Stimulated activated CD4-positive, alpha-beta T cell treated with anti-CD3 and anti-CD28 coated beads, Interleukin-15, amount 100 ng/mL, for 24 hours (primary cell): ENCODE measurements at places on chromosomes 16 and 17.

GRCh38 chr17:7215652-7216180 is 3.9 kb downstream of the DLG4 start:
- DNase-seq = no peak

GRCh38 chr17:71726341-71726740 is 394.5 kb upstream of the SOX9 start:
- no peak for DNase-seq

GRCh38 chr17:64063766-64064224 is 43.4 kb upstream of the ICAM2 start:
- peak; percentile 59 for DNase-seq

- peak; percentile 73 for DNase-seq
Observed at GRCh38 chr17:76199469-76199868, 40.8 kb downstream of the RNF157 start.

DNA sequence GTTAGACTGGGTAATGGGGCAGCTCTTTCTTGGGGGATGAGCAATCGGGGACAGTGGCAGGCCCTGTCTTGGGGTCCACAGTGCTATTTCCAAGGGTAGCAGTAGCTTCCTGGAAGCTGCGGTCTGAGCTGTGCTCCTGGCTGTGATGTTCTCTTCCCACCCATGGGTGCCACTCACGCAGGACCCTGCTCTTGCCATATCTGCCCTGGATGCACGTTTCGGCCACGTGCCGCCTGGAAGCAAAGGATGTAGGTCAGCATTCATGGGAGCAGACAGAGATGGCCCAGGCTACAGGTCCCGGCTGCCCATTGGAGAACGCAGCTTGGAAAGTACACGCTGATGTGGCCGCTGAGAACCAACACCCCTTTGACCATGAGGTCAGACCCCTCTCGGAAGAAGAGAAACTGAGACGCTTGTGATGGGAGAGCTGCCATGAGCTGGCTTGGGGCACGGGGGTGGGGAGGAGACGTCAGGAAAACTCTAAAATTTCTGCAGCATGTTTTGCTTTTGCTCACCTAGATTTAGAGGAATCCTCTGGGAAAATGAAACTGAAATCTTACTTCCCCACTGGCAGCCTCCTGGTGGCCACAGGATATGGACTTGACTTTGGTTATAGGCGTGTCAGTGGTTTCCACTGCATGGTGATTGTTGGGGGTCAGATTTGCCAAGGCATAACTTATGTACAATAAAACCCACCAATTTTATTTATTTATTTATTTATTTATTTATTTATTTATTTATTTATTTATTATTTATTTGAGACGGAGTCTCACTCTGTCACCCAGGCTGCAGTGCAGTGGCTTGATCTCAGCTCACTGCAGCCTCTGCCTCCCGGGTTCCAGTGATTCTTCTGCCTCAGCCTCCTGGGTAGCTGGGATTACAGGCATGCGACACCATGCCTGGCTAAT is 36.2 kb upstream of the IRF8 start:
- DNase-seq = no peak
